NCI-H2081 (cell line): ENCODE measurements at places on chromosomes 2 and 18.
A peak's percentile ranks its signal among the peaks of the same experiment; 100 is the strongest.

GRCh38 chr18:26442126-26442525, 106.2 kb downstream of the KCTD1 start:
- no peak for DNase-seq

DNA sequence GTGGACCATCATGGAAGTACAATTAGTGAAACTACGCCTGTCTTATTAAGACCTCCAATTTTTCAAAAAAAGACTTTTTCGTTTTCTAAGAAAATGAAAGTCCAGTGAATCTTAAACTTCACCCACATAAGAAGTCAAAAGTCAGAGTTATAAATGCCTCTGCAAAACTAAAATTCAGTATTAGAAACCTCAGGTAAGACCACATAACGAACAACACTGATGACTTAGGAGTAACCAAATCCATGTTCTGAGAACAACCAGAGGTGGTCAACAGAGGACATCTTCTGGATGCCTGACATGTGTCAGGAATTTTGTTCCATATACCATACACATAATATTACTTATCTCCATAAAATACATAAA, 62.4 kb downstream of the RPL31 start:
- DNase-seq, result no peak

DNA sequence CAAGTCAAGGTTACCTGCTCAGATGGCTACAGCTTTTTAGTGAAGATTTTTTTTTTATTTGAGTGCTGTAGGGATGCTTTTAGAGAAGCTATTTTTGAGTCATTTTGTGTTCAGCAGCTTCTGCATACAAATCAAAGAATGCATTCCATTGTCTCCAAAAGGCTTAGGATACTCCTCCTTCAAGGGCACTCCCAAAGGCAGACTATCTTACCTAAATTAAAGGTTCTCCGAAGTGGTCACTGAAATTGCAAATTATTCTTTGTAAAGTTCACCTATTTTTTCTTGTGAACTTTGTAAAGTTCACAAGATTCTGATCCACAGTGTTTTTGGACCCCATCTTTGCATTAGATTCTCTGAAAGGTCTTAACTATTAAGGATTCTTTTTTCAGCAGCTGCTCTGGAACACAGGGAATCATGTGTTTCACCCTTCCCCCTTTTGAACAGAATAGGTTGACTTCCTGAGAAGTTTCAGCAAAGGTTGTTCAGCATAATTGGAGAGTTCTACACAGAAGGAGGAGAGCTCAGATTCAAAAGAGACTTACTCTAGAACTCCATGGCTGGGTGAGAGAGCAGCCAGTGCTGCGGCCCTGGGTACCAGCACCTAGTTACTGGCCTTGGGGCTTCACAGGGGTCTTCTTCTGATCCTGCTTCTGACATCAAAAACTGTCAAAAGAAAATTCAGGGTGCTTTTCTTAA, 14.5 kb downstream of the CLIP4 start:
- DNase-seq, result no peak

DNA sequence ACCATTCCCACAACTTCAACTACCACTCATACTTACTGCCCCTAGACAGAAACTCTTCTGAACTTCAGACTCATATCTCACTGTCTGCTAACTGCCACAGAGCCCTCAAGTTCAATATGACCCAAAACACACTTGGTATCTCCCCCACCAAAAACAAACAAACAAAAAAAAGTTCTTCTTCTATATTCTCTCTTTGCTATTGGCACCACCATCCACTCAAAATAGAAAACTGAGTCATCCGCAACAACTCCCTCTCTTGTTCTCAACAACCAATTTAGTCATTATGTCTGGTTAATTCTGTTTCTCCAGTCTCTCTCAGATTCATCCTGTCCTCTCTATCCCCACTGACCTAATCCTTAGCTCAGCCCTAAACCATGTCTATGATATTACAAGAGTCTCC, 7.2 kb upstream of the DCTN1 start:
- DNase-seq, result no peak

DNA sequence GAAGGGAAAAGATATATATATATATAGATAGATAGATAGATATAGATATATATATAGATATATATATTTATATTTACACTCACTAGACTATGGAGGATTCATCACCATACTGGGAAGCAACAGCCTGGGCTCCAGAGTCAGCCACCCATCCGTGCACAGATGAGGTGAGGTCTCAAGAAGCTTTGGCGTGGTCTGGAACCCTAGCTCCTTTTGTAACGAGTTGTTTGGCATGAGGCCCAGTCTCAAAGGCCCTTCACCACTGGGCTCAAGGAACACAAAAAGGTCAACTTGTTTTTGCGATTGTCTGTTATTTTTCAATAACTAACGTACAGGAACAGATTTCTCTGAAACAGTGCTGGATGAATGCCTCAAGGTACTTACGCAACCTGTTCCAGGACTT, 448.7 kb downstream of the CMPK2 start:
- DNase-seq, result no peak

GRCh38 chr2:207046724-207047123, 107.4 kb downstream of the CPO start:
- DNase-seq, result peak; percentile 80

GRCh38 chr2:116732322-116732721, 1082.2 kb upstream of the DDX18 start:
- no peak for DNase-seq

GRCh38 chr2:227817850-227818674, 4.4 kb downstream of the CCL20 start:
- peak; percentile 16 for DNase-seq

DNA sequence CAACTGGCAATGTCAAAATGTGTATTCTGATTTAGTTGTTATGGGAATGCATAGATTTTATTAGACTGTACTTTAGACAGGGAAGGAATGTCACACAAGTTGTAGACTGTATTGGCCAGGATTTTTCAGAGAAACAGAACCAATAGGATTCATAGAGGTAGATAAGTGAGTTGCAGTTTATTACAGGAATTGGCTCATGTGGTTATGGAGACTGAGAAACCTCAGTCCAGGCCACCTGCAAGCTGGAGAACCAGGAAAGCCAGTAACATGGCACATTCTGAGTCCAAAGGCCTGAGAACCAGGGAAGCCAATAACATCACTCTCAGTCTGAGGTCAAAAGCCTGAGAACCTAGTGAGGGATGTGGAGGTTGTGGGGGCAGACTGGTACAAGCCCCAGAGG, 1.8 kb upstream of the GALNT5 start:
- DNase-seq, result no peak

DNA sequence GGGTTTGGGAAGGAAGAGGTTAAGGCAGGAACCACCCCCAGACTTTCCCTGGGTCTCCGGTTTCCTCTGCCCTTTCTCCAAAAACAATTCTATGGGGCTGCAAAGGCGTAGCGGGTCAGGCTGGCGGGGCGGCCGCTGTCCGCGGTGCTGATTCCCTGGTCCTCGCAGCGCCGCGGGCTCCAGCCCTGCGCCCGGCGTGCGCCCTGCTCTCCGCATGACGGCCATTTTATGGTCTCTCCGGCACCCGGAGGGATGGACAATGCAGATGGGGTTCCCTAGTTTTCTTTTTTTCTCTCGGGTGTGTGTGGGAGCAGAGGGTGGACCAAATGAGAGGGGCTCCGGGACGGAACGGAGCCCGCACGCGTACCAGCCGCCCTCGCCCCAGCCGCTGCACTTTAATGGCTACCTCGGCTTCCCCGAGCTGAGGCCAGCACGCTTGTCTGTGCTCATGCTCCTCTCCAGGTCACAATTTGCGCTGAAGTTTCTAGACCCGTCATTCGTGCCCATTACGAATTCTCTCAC, 1.6 kb downstream of the ST8SIA3 start:
- DNase-seq, result peak; percentile 43

- DNase-seq, result no peak
These were observed 187.5 kb upstream of the MAP2 start for GRCh38 chr2:209236377-209236776.

DNA sequence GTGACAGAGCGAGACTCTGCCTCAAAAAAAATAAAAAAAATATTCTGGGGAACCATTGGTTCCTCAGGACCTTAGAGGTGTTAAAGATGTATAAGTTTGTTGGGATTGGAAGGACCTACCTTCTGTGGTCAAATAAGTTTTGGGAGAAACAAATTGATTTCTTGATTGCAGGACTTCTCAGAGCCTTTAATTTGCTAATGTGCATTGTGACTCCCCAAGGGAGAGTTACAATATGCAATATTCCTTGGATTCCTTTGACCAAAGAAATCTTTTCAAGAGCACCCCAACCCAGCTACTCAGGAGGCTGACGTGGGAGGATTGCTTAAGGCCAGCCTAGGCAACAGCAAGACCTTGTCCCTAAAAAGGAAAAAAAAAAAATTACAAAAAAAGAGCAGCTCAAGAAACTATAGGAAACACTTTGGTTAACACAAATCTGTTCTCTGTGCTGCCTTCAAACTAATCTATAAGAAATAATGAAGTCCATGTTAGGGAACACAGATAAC, 6.5 kb downstream of the NAGK start:
- no peak for DNase-seq

DNA sequence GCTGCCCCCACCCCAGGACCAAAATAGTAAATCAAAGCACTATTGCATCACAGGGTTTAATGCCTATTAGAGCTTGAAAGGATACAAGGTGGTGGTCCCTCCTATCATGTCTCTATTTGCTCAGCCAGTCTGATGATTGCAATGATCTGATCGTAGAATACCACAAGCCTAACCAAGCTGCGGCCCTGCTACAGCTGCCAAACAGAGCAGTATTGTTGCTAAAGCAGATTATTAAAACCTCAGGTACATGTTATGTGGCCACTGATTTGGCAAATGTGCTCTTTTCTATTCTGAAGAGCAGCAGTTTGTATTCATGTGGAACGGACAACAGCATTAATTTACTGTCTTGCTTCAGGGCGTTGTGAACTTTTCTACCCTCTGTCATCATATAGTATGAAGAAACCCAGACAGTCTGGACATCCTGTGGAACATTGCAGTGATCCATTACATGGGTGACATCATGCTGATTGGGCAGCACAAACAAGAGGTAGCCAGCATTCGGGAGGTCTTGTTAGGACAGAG, 8.4 kb upstream of the VAPA start:
- DNase-seq, result no peak
